ENCODE measurements at places on chromosomes 12 and 14.

- DNase-seq: no peak
Measured at GRCh38 chr14:99523704-99524055, 42.5 kb downstream of the CCNK start.

DNA sequence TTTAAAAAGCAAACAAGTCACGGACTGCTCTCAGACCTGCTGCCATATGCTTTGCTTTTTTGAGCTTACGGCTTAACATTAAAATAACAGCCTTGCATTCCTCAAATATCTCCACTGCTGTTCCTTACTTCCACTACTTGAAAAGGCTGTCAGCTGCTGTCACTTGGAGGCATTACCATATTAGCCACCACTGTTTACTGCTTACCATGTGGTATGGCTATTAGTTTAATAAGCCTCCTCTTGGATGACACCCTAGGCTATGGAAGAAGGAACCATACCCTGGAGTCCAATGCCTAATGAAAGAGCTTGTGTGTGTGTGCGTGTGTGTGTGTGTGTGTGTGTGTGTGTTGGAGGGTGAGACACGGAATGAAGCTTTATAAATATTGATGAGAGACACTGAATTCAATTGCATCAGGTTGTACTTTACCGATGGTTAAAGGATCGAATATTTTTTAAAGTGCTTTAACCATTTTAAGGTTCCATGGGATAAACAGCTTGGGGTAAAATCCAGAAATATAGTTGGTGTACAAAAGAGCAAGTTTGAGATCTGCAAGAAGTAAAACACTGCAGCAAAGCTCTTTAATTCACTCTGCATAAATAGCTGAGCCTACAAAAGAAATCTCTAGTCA, 174.5 kb downstream of the TTC7B start:
- DNase-seq: no peak

- no peak for DNase-seq
Measured at GRCh38 chr12:27330846-27331245, 1.8 kb upstream of the BMAL2 start.

- DNase-seq: no peak
Measured at GRCh38 chr12:130932061-130932930, 21.4 kb upstream of the ADGRD1 start.

DNA sequence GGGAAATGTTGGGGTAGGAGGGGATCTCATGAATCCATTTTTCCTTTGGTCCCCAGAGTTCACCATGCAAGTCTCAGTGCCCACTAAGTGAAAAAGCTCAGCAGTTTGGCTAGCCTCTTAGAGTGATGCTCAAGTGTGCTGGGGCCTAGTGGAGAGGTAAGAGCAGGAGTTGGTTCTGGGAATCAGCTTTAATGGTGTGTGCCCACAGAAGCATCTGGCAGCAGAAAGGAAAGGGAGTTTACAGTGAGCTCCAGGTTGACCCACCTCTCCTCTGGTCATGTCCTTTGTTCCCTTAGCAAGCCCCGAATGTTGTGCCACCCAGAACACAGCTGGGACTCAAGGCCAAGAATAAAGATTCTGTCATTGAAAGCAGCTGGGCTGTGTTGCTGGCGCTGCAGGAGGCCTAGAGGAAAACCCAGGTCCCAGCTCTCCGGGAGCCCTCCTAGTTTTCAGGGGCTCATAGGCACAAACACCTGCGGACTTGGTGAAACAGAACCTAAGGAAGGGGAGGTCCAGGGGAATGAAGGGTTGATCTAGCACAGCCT, 320.8 kb downstream of the ZFP36L1 start:
- no peak for DNase-seq

DNA sequence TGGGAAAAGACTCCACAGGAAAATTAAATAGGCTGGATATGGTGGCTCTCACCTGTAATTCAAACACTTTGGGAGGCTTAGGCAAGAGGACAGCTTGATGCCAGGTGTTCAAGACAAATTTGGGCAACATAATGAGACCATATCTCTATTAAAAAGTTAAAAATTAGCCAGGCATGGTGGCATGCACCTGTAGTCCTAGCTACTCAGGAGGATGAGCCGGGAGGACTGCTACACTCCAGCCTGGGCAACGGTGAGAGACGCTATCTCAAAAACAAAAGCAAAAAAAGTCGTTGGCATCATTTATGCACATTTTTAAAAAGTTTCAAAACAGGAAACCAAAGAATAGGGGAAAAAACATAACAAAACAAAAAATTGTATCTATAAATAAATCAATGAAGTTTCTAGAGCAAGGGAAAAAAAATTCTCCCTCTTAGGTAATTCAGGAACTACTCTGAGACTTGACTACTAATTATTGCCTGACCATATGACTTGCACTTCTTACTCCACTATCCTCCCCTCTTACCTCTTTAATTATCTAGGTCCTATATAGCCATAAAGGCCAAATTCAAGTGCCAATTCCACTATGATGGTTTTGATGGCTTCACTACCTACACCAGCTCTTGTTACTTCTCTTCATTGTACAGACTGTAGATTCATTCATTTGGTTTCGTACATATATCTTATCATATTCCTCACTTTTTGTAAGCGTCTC, 1.6 kb downstream of the METTL3 start:
- no peak for DNase-seq

Data from dorsolateral prefrontal cortex (tissue), 122 donors.